HS-5 (cell line): ENCODE measurements at places on chromosomes 16 and 17.
A peak's percentile ranks its signal among the peaks of the same experiment; 100 is the strongest.

GRCh38 chr17:73192206-73192893 lies 505 bp upstream of the COG1 start:
- DNase-seq: peak; percentile 39

GRCh38 chr17:10226930-10227695 lies 28.7 kb upstream of the GAS7 start:
- DNase-seq: no peak

- no peak for DNase-seq
Observed at GRCh38 chr16:26091511-26091910, 399.8 kb downstream of the HS3ST4 start.

GRCh38 chr17:27257031-27257357 lies 36.9 kb upstream of the WSB1 start:
- DNase-seq: no peak
